ENCODE measurements at places on chromosomes 1 and 21. TPM values are rescaled to one million over a fixed set of nuclear protein-coding genes. Genes with fewer than 3 reads are reported as not detected.

DNA sequence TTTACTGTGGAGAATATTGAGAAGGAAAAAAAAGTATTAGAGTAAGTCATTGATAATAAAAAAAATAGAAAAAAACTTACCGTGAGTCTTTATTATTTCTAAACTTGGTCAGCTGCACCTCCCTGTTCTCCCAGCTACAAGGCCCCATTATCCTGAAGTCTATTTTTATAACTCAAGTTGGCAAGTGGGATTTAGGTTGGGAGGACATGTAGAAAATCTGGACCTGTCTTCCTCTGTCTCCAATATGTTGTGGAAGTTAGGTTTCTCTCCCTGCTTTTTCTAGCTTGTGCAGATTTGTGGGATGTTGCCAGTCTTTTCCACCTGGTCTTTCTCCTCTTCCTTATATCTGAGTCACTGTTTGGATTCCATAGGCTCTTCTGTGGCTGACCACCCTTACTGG is 361.4 kb downstream of the HLX start:
- no peak for DNase-seq
- no peak overlapping the region for H3K27ac ChIP-seq
- H3K27me3 ChIP-seq: no peaks in the 10 kb centered on the region
- no peaks in the 10 kb centered on the region for H3K4me1 ChIP-seq
- no peak overlapping the region for H3K4me3 ChIP-seq

GRCh38 chr1:230274254-230274653 is 151.9 kb downstream of the PGBD5 start:
- no peak overlapping the region for H3K27ac ChIP-seq
- H3K4me1 ChIP-seq: peaks cover 13% of the 10 kb centered on the region
- no peaks in the 10 kb centered on the region for H3K36me3 ChIP-seq
- no peak for DNase-seq
- H3K4me3 ChIP-seq: no peak overlapping the region

The BSND gene
- total RNA-seq: 0.43 TPM

GRCh38 chr1:209657918-209658317 is 5.7 kb upstream of the LAMB3 start:
- no peaks in the 10 kb centered on the region for H3K27me3 ChIP-seq
- DNase-seq: no peak
- no peak overlapping the region for H3K4me3 ChIP-seq
- H3K4me1 ChIP-seq: peaks cover 7% of the 10 kb centered on the region
- no peaks in the 10 kb centered on the region for H3K36me3 ChIP-seq
